ENCODE measurements at places on chromosomes 6 and 20.

DNA sequence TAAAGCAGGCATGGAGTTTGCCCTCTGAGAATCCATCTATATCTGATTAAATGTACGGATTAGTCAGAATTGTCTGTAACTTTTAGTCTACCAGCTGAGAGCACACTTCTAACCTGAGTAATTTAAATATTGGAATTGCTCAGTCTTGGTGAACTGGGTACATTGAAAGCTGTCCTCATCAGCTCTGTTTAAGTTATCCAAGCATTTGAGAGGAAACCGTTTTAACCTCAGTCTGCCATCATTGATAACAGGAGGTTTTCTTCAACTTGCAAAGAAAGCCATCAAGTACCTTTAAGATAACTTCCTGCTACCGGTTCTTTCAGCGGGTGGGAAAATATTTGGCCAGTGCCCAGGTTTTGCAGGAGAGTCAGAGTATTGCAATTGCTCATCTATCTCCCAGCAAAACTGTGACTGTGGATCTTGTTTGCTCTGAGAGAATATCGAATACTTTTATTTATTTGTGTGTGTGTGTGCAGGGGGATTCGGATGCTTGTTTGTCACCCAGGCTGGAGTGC lies 31.1 kb upstream of the F13A1 start:
- no peak for DNase-seq

- DNase-seq, result no peak
Measured at GRCh38 chr6:89777455-89777854, 42.1 kb downstream of the MDN1 start.

DNA sequence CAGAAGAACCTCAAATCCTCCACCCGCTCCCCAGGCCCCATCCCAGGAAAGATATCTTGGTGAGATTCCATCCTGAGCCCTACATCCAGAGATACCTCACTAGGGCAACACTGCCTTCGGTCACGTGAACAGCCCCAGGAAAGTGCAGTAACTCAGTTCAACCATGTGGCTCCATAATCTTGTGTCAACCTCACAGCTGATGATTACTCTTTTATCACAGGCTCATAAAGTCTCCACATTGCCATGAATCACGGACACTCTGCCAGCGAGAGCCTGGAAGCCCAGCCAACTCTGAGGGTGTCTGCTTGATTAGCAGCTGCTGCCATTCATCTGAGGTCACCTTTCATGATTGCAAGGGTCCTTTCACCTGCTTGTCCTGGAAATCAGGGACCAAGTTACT lies 175.8 kb upstream of the LRFN2 start:
- no peak for DNase-seq

GRCh38 chr6:11215773-11216172 lies 16.7 kb downstream of the NEDD9 start:
- no peak for DNase-seq

DNA sequence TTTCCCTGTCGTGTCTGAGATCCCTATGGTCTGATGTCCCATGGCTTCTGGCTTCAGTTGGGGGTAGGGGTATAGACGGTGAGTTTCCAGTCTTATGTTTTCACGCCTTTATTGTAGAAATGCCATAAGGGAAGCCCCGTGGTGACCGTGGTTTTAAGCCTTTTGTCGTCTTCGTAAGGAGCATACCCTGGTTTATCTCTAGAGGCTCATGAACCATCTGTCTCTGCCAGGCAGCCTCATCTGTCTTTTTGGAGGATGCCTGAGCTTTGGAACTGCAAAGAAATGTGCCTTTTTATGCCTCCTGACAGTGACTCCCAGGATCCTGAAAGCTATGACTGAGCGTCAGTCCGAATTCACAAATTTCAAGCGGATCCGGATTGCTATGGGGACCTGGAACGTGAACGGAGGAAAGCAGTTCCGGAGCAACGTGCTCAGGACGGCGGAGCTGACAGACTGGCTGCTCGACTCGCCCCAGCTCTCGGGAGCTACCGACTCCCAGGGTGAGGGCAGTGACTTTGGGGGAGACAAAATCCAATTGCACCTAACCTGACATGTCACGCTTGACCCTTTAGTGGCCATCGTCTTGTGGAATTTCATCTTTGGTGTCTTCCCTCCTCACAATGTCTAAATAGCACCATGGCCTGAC lies 84.6 kb downstream of the SYNJ2 start:
- DNase-seq, result no peak

- no peak for DNase-seq
Measured at GRCh38 chr20:23265226-23265625, 85.4 kb upstream of the NXT1 start.
